Right renal pelvis (tissue), 4 donors: ENCODE measurements at places on chromosomes 6 and 20. TPM values are rescaled to one million over a fixed set of nuclear protein-coding genes. Genes with fewer than 3 reads are reported as not detected.
A peak's percentile ranks its signal among the peaks of the same experiment; 100 is the strongest.

LY86 gene
- 2.0 TPM for polyA plus RNA-seq

CNBD2 gene
- polyA plus RNA-seq = 0.46 TPM

EDN3 gene
- polyA plus RNA-seq = 6.0 TPM

GZF1 gene
- 16.0 TPM for polyA plus RNA-seq

NHLRC1 gene
- polyA plus RNA-seq = 2.1 TPM

CNPY3 gene
- 65.9 TPM for polyA plus RNA-seq

WFDC12 gene
- not detected for polyA plus RNA-seq

PAK1IP1 gene
- 19.7 TPM for polyA plus RNA-seq

BAG2 gene
- 6.9 TPM for polyA plus RNA-seq

MOXD1 gene
- 303 TPM for polyA plus RNA-seq

KIF13A gene
- polyA plus RNA-seq = 34.9 TPM

CTAGE9 gene
- polyA plus RNA-seq = not detected

PAK5 gene
- polyA plus RNA-seq = 0.55 TPM

DAAM2 gene
- polyA plus RNA-seq = 26.6 TPM

RGS17 gene
- polyA plus RNA-seq = 2.6 TPM

GRCh38 chr6:161557333-161558107 lies 283.7 kb upstream of the AGPAT4 start:
- DNase-seq = no peak

DNA sequence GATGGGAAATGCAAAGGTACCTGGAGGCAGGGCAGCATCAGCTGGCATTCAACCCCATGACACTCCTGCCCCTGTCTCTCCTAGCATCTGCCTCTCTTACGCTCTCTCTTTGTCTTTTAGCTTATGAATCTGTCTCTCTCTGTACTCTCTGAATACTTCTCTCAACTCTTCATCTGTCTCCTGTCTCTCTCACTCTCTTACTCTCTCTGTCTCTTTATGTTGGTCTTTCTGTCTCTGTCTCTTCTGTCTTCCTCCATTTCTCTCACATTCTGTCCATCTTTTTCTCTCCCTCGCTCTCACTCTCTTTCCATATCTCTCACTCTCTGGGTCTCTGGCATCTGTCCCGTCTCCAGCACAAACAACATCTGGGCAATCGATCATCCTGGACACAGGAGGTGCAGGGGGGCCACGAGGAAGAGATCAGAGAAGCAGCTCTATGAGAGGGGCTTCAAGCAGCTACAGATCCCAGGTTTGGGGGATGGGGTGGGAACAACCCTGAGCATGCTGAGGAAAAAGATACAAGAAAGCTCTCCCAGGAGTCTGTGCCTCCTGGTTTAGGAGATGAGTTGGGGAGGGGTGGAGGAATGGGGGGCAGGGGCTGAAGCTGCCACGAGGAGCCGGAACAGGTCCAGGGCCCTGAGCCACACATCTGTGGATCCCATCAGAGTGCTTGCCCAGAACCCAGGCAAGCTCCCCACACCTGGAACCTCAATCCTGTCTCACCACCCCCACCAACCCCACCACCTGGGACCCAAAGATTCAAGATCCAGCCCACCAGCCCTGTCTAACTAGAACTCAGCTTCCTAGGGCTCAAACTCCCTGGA lies 2.4 kb downstream of the COL11A2 start:
- no peak for DNase-seq

DNA sequence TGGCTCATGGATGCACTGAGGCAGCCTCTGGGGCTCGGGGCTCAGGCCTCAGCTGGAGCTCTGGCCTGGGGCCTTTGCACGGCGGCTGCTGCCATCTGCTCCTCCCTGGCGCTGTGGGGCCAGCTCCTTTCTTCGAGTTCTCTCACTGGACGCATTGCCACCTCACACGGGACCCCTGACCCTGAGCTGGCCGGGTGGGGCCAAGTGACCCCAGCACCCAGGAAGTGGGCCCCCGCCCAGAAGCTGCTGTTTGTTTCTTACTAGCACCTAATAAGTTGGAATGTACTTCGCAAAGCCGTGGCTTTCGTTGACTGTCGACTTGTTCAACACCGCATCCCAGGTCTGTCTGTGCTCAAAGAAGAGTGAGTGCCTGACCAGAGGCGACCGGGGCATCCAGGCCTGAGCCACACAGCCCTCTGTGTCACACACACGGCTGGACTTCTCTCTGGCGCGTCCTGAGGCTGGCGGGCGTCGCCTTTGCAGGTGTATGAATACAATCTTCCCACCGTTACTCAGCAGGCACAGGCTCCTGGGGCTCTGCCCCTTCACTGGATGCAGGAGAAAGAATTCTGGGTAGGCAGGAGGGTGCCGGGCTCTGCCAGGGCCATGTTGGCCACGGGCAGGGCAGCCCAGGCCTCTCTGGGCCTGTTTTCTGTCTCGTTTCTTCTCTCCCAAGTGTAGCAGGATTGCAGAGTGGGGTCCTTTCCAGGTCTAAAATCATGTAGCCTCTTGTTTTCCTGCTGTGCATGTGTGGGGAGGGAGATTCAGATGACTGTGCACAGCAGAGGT lies 112.9 kb downstream of the DLL1 start:
- no peak for DNase-seq

- DNase-seq = no peak
Measured at GRCh38 chr6:33578588-33579011, 1.5 kb downstream of the BAK1 start.

DNA sequence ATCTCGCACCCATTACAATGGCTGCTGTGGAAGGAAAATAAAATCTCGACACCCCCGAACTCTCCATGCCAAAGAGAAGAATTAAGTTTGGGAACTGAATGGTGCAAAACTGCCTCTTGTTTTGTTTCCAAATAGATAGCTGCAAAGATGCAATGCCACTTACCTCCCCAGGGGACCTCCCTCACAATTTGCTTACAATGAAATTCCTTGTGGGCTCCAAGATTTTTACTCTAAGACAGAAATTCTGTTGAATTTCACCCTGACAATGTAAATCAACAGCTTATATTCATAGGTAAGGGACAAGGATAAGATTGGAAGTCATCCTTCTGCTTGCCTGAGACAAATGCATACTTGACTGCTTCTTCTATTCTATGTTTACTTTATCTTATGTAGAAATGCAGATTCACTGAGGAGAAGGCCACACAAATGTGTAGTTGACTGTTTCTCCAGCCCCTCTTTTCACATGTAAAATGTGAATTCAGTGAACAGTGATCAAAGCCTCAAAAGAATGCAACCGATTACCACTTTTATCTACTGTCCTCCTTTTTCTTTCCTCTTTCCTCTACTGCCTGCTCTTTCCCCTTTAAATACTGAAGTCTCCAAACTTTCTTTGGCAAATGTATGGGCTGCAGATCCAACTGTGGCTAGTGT lies 36.6 kb downstream of the ADGRF4 start:
- DNase-seq = no peak

- no peak for DNase-seq
Measured at GRCh38 chr6:24631671-24632070, 14.3 kb downstream of the KIAA0319 start.

DNA sequence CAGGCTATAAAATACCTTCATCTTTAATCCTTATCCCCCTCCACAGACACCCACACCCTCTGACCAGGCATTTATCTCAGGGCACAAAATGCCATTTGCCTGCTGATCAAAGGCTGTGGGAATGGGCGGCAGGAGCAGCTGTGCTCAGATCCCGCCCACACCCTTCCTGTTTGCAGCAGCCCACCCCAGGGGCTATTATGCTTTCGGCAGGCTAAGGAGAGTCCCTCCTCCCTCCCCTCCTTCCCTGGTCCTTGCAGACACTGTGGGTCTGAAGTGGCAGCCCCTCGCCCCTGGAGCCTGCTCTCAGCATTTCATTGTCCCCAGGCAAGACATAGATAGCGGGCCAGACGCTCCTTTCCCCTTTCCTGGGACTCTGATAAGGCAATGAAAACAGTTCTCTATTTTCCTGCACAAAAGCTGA lies 220.8 kb upstream of the HEY2 start:
- no peak for DNase-seq

- DNase-seq = no peak
Measured at GRCh38 chr6:136520517-136520916, 29.7 kb downstream of the MAP7 start.

- DNase-seq = no peak
Measured at GRCh38 chr20:11431621-11432020, 486.1 kb upstream of the BTBD3 start.

GRCh38 chr6:167766986-167767714 lies 59.6 kb upstream of the AFDN start:
- DNase-seq = no peak

GRCh38 chr20:59411170-59411569 lies 110.8 kb downstream of the EDN3 start:
- no peak for DNase-seq

DNA sequence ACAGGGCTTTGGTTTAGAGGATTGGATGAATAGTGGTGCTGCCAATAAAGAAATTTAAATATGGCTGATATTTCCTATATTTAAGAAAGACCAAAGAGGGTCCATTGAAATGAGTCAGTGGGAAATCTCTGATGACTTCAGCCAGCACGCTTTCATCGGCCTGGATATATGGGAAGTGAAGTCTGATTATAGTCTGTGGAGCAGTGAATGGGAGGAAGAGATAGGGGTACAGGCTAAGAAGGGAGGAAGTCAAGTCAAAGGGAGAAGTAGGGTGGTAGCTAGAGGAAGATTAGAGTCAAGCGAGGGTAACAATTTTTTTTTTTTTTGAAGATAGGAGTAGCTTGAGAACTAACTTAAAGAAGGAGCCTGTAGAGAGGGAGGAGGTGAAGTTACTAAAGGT lies 22.7 kb downstream of the SLC16A10 start:
- DNase-seq = no peak

GRCh38 chr20:51460569-51461265 lies 81.8 kb downstream of the NFATC2 start:
- no peak for DNase-seq

GRCh38 chr6:13488015-13488895 lies 855 bp upstream of the GFOD1 start:
- no peak for DNase-seq

GRCh38 chr6:30194797-30195690 lies 18.2 kb downstream of the TRIM26 start:
- no peak for DNase-seq

GRCh38 chr20:49936153-49937026 lies at the start of gene RNF114:
TSS of gene RNF114 (plus strand) at chr20:49936397. CDS start at chr20:49936413, 16 bp downstream.
- DNase-seq = peak; percentile 86

GRCh38 chr20:39264506-39265172 lies 302.5 kb downstream of the DHX35 start:
- DNase-seq = no peak

GRCh38 chr6:4405621-4406212 lies 270.3 kb upstream of the ECI2 start:
- DNase-seq = no peak

GRCh38 chr6:116475141-116475540 lies 14.0 kb downstream of the CALHM6 start:
- no peak for DNase-seq

- DNase-seq = no peak
Measured at GRCh38 chr20:35039146-35039545, 53.5 kb downstream of the TRPC4AP start.

DNA sequence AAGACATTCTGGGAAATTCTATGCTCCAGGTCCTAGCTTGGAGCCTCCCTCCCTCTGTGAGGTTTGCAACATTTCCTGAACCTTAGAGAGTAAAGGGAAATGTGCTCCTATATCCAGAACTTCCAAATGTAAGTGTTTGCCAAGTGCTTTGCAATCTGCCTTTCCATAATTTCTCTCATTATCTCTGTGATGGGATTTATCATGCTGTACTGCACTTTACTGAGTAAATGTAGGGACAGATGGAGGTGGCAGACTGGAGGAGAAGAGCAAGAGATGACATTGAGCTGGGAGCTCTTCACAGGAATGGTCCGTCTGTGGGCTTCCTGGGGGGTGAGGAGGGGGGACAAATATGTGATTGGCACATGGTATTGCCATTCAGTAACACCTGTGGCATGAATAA lies 184.3 kb downstream of the SOX4 start:
- no peak for DNase-seq

- no peak for DNase-seq
Measured at GRCh38 chr20:40953416-40953815, 75.2 kb upstream of the TOP1 start.

- DNase-seq = no peak
Measured at GRCh38 chr6:87663434-87663833, 38.6 kb downstream of the AKIRIN2 start.

DNA sequence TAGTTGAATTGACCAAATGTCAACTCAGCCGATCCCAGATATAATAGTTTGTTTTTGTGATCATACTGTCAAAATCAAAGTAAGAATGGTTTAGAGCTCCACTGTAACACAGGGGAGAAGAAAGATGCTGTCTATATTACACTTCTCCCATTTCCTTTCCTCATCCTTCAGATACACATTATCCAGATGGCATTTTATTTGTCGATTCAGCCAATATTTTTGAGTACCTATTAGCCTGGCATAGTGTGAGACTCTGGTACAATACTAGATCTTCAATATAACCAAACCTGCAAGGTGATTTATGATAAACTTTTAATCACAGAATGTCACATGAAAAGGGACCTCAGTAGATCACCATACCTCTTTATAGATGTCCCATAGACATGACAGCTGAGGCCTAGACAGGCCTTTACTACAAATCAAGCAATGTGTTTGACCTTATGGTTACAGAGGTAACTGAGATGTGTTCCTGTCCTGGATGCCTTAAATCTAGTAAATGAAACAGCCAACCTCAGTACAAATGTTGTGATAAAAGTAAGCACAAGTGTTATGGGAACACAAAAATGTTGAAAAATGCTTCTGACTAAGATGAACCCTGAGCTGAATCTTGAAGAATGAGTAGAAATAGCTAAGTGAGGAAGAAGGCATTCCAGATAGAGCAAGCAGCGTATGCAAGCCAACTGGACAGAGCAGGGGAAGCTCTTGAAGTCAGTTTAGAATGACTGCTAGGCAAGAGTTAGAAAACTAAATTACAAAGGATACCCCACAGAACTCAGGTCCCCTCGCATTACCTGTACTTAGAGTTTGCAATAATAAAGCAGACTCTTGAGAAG lies 1.9 kb downstream of the FBXO9 start:
- no peak for DNase-seq

- DNase-seq = no peak
Measured at GRCh38 chr6:154805288-154805911, 72.2 kb downstream of the SCAF8 start.

- DNase-seq = no peak
Measured at GRCh38 chr6:111837641-111838500, 35.4 kb downstream of the FYN start.

- DNase-seq = no peak
Measured at GRCh38 chr6:15260099-15260821, 14.4 kb downstream of the JARID2 start.

GRCh38 chr6:63451238-63451637 lies 121.0 kb upstream of the LOC128125822 start:
- no peak for DNase-seq

DNA sequence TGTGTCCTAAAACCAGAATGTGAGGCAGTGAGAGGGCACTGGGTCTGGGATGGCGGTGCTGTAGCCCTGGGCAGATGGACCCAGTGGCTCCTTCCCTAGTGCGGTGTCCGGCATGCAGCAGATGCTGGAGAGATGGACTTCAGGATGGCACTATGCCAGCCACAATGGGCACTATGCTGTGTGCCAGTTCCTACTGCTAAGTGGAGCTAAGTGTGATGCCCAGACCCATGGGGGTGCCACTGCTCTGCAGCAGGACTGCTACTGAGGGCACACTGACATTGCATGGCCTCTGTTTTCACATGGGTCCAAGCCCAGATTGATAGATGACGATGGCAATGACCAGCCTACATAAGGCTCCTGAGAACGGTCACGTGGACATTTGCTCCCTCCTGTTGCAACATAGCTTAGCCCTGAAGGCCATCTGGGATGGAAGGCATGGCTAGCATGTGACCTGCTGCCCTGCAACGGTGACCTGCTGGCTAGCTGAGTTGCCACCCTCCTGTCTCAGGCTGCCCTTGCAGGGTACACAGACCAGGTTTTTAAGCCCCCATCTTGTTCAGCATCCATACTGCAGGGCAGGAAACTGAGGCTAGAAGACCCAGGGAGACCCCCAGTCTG lies 31.3 kb upstream of the KCNK16 start:
- no peak for DNase-seq

- DNase-seq = no peak
Measured at GRCh38 chr6:169829786-169830185, 78.4 kb downstream of the ERMARD start.
